ENCODE measurements at places on chromosomes 3 and 15.

DNA sequence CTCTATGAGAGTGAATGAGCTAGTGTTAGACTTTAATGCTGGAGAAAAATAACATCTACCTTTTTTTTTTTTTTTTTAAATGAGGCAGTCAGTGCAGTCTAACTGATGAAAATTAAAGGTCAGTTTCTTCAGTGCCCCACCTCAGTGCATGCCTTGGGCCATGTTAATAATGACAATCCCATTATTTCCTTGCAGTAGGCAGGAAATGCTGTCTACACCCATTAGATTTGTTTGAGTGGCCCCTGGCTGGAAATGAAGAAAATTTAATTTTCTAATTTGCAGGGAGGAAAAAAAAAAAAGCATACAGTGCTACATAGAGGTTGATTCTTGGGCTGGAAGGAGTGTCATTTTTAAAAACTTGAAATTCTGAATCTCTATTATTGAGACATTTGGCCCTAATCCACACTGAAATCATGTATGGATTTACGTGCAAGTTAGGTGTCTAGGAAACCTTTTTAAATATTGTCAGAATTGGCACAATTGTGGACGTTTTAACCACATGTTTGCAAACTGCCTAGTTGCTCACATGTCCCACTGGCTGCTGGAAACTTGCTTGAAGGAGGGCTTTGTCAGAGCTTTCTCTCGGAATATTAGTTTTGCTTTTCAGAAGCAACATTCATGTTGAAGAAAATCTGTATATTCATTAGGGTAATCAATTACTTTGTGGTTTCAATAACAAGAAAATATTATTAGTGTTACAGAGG, 18.4 kb downstream of the FNDC3B start:
- no peak for DNase-seq

- no peak for DNase-seq
These were observed 684 bp downstream of the RPL4 start for GRCh38 chr15:66503780-66504562.

DNA sequence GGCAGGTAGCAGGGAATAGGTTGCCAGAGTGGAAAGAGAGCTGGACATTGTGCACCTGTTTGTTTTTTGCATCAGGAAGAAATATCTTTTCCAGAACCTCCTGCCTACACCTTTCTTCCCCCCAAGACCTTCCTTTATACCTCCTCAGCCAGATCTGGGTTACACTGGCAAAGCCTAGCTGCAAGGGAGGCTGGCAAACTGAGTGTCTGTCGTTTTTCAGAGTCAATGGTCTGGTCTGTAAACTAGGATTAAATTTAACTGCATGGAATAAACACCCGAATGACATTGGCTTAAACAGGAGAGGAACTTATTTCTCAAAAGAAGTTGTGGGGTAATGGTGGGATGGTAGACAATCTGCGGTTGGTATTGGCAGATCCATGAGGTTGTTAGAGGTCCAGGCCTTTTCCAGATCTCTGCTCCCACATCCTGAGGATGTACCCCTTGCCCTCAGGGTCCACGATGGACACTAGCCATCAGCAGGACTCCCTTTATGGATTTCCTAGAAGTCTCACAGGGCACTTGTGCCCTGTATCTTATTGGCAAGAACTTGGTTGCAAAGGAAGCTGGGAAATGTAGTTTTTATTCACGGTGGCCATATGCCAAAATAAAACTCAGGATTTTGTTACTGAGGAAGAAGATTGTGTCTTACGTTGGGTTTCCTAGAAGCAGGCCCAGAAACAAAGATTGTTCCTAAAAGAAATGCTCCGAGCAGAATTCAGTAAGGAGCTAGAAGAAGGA, 3.2 kb upstream of the RARRES1 start:
- no peak for DNase-seq

DNA sequence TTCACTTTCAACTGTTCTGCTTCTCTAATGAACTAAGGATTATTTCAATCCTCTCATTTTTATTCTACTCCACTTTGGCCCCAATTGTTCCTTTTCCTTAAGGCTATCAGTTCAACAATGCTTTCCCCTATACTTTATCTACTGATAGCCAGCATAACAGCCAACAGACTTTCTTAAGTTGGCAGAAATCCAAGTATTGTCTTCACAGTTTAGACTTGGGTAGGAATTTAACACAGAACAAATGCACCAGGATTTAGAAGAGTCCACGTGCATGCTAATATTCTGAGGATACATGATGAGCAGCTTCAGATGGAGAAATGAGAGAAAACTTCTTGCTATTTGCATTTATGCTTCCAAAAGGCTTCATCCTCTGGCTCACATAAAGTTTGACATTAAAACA, 54.8 kb downstream of the FBN1 start:
- DNase-seq = no peak

Data from T-helper 1 cell (primary cell).